Stimulated activated CD8-positive, alpha-beta memory T cell treated with anti-CD3 and anti-CD28 coated beads, Interleukin-7, amount 100 ng/mL, for 1 hour (primary cell): ENCODE measurements at places on chromosomes 13 and 19.

GRCh38 chr13:99572131-99572530, 70.9 kb downstream of the TM9SF2 start:
- DNase-seq: no peak

GRCh38 chr13:102295316-102296048, 106.4 kb downstream of the FGF14 start:
- DNase-seq: no peak

DNA sequence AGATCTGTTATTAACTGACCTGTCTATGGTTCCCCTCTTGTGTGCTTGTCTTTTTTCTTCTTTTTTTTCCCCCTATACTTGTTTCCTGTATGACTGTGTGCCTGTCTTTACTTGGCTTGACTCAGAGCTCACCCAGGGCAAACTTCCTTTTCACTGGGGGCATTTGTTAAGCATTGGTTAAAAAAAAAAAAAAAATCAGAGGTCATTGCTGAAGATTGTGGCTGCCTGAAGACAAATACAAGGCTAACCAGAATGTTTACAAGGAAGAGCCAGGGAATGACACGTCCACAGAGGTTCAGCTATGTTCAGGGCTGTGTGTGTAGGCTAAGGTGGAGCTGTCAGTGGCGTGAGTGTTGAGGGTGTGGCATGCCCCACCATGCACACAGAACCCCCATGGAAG, 47.1 kb downstream of the LNX2 start:
- no peak for DNase-seq

DNA sequence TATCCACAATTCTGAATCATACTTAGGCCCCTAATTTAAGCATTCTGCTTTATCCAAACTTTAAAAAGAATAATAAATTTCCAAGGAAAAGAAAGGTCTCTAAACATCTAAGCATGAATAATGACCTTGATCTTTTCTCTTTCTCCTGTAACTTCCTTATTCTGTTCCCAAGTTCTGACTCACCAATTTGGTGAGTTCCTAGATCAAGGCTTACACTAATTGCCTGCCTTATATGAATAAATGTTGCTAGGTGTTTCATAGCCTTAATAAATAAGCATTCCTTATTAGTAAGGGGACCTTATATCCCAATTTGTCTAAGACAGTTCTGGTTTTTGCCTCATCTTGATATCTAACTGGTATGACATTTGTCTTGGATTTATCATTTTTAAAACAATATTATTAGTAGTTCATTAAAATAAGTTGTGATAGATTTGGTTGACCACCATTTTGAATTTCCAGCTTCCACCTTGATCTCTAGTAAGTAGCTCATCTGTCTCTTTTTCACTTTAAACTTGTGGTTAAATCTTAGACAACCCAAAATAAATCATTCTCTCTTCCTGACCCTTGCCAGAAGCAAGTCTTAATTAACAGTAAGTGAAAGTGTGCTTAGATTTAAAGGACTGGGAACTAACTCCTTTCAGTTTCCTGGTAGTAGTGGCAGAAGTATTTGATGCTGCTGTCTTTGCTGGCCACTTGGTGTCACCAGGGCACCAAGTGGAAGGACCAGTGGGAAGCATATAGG, 121.2 kb upstream of the MLNR start:
- DNase-seq: no peak

GRCh38 chr13:31895691-31896090, 135.9 kb upstream of the FRY start:
- DNase-seq: no peak
